Stimulated activated CD4-positive, alpha-beta T cell treated with anti-CD3 and anti-CD28 coated beads, TNF-alpha, amount 100 ng/mL, for 24 hours (primary cell): ENCODE measurements at places on chromosomes 12 and 14.

- no peak for DNase-seq
Measured at GRCh38 chr12:16685107-16685506, 79.1 kb upstream of the LMO3 start.

DNA sequence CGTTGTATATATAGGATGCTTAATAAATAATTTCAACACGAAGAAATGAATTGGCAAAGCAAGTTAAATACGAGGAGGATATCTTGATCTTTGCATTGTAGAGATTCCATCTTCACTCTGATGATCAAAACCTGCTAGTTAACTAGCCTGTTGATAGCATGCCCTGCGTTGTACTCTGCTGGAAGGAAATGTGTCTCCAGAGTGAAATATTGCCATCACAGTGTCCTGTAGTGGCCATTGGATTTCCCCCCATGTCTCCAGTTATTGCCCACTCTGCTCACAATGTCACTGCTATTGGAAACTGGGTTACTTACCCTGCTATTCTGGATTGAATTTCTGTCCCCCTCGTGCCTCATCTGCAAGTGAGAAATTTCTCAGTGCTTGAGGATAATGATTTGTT, 109.6 kb downstream of the PLEKHA5 start:
- DNase-seq: no peak

DNA sequence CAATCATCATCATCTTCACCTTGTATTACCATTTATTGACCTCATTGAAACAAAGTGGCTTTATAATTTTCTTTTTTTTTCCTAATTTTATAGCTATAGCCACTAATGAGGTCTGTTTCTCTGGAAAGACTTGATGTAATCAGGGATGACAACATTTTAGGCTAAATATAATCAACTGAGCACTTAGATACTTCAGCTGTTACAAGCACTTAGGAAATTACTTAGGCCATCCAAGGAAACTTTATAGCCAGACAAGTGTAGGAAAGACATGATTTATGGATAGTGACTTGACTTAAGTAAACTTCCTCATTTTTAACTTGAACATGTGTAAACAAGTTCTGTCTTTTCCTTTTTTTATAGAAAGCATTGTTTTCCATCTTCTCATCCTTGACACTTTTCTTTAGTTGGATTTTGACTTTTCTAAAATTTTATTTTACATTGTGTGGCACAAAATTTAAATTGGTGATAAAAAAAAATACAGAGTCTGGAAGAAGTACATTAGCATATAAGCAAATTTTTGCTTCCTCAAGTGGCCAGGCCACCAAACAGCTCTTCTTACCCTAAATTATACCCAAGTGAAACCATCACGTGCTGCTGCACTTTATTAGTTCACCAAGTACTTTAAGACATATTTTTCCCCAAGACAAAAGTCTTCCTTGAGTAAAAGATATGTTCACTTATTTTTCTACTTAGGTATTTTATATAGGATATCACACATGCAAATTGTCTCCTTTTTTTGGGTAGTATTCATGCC, 15.1 kb downstream of the CPNE8 start:
- DNase-seq: no peak

DNA sequence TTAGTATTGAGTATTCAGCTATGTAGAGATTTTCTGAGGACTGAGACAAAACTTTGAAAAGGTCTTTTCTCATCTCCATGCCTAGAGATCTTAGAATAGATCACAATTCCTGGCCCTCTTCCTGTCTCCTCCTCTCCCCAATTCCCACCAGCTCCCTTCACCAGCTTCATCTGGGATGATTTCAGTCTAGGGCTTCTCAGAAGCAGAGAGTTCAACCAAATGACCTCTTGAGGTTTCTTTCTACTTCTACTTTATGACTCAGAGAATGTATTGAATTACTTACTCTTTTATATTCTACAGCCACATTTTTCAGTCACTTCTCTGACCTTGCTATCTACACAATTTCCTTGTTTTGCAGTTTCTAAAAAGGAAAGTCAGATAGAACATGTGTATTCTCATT, 19.4 kb upstream of the SNX6 start:
- no peak for DNase-seq

DNA sequence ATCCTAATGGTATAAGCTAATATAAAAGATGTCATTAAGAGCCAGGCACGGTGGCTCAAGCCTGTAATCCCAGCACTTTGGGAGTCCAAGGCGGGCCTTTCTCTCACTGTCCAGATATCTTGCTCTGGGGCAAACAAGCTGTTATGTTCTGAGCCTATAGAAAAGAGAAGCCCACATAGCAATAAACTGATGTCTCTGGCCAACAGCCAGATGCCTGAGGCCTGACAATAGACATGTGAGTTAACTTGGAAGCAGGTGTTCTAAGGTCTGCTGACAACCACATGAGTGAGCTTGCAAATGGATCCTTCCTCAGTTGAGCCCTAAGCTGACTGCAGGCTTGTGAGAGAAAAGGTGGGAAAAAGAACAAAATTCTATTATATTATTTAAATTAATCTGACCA, 25.0 kb downstream of the YAF2 start:
- no peak for DNase-seq

GRCh38 chr14:37270629-37271028, 72.9 kb downstream of the MIPOL1 start:
- no peak for DNase-seq

GRCh38 chr12:14810953-14811483, 3.0 kb downstream of the SMCO3 start:
- no peak for DNase-seq
